ENCODE measurements at places on chromosomes 4 and X. TPM values are rescaled to one million over a fixed set of nuclear protein-coding genes. Genes with fewer than 3 reads are reported as not detected.

GRCh38 chr4:124111922-124112321 is 600.6 kb downstream of the ANKRD50 start:
- peak; percentile 93 for DNase-seq

SPOCK3 gene
- total RNA-seq: 1.9 TPM

- peak; percentile 52 for DNase-seq
Observed at GRCh38 chrX:45353456-45353855, 152.8 kb upstream of the DIPK2B start.

GRCh38 chr4:26323821-26324220 is 3.0 kb downstream of the RBPJ start:
- DNase-seq: peak; percentile 88

CSAG1 gene
- total RNA-seq: not detected

CHRDL1 gene
- total RNA-seq: 1.2 TPM

Data from fibroblast of the aortic adventitia (primary cell).